ENCODE measurements at places on chromosomes 16 and 17.

DNA sequence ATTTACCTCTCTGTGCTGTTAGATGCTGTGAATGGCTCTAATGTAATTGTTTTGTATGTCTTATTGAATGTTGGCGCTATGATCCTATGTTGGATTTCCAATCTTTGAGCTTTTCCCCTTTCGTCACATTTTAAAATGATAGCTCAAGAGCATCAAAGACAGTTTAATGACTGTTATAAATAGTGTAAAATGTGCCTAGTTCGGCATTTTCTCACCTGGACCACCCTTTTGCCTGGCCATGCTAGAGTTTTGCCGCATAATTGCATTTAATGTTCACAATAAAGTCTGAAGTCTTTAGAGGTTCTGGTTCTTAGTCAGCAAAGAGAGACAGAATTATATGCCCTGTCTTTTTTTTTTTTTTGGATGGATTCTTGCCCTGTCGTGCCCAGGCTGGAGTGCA is 155.2 kb downstream of the SNX29 start:
- H3K36me3 ChIP-seq: peaks cover 11% of the 10 kb centered on the region
- no peak overlapping the region for H3K27ac ChIP-seq
- no peak for DNase-seq
- H3K4me3 ChIP-seq: no peak overlapping the region
- no peaks in the 10 kb centered on the region for H3K4me1 ChIP-seq

DNA sequence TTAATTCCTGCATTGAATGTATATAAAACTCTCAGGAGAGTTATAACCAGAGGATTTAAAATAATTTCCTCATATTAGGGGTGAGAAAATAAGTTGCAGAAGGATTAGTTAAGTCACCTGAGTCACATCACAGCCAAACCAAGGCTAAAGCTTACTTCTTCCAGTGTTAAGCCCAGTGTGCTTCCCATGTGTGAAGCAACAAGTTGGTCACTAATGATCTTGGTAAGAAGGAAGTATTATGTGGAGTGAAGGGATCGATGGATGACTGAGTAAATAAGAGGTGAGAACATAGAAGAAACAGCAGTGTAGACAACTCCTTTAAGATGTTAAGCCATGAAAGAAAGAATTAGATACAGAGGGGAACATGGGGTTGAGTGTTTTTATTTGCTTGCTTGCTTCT is 20.6 kb downstream of the ESRP2 start:
- no peak overlapping the region for H3K4me3 ChIP-seq
- peaks cover 32% of the 10 kb centered on the region for H3K4me1 ChIP-seq
- no peaks in the 10 kb centered on the region for H3K27me3 ChIP-seq
- no peak for DNase-seq

- H3K36me3 ChIP-seq: peaks cover 10% of the 10 kb centered on the region
- peaks cover 20% of the 10 kb centered on the region for H3K4me1 ChIP-seq
- DNase-seq: no peak
- H3K27me3 ChIP-seq: peaks cover 42% of the 10 kb centered on the region
- no peak overlapping the region for H3K27ac ChIP-seq
These were observed 43.2 kb downstream of the RAI1 start for GRCh38 chr17:17724307-17725010.

- no peaks in the 10 kb centered on the region for H3K27me3 ChIP-seq
- peaks cover 35% of the 10 kb centered on the region for H3K4me1 ChIP-seq
- DNase-seq: no peak
- peaks cover 14% of the 10 kb centered on the region for H3K36me3 ChIP-seq
- peak overlapping the region; percentile 93 for H3K27ac ChIP-seq
These were observed 585 bp downstream of the AP1G1 start for GRCh38 chr16:71807905-71808592.

- no peaks in the 10 kb centered on the region for H3K36me3 ChIP-seq
- H3K4me3 ChIP-seq: no peak overlapping the region
- H3K4me1 ChIP-seq: peaks cover 2% of the 10 kb centered on the region
- no peak overlapping the region for H3K27ac ChIP-seq
These were observed 2.9 kb upstream of the SYT17 start for GRCh38 chr16:19165101-19165500.

- DNase-seq: no peak
- no peaks in the 10 kb centered on the region for H3K27me3 ChIP-seq
- no peak overlapping the region for H3K27ac ChIP-seq
- no peaks in the 10 kb centered on the region for H3K4me1 ChIP-seq
- H3K36me3 ChIP-seq: no peaks in the 10 kb centered on the region
These were observed 190.1 kb upstream of the FOXF1 start for GRCh38 chr16:86320237-86320595.

DNA sequence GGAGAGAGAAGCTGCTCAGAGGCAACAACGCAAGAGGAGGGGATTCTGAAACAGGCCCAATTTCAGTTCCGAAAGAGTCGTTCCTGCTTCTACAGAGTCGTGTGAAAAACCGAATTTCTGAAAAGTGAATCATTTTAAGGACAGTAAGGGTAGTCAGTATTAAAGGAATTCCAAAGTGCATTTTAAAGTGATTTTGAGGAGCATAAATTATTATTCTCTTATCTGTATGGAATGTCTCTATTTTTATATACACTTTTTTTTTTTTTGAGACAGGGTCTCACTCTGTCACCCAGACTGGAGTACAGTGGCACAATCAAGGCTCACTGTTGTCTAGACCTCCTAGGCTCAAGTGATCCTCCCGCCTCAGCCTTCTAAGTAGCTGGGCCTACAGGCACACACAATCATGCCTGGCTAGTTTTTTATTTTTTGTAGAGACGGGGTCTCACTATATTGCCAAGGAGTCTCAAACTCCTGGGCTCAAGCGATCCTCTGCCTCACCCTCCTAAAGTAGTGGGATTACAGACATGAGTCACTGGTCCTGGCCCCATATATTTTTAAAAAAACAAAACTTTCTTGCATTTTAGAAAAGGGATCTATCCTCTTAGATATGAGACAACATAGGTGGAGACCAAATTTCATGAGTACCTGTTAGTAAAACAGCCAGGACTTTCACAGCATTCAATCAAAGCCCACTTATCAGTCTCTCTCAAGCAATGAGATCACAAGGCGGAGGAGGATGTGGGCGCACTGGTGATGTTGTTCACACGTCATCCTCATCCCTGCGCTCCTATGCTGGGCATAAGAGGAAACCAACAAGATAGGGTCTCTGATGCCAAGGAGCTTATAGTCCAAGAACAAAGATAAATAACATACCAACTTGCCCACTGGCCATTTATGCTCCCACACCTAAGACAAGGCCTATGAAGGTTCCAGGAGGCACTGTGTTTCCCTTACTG is 53.2 kb downstream of the SMG6 start:
- H3K27ac ChIP-seq: peak overlapping the region; percentile 64
- peak; percentile 50 for DNase-seq
- no peak overlapping the region for H3K4me3 ChIP-seq
- peaks cover 54% of the 10 kb centered on the region for H3K36me3 ChIP-seq
- H3K27me3 ChIP-seq: no peaks in the 10 kb centered on the region
- peaks cover 76% of the 10 kb centered on the region for H3K4me1 ChIP-seq

- H3K27ac ChIP-seq: no peak overlapping the region
- H3K36me3 ChIP-seq: no peaks in the 10 kb centered on the region
- no peaks in the 10 kb centered on the region for H3K27me3 ChIP-seq
These were observed 33.7 kb upstream of the PVALEF start for GRCh38 chr17:81131486-81132196.

GRCh38 chr16:84699147-84699711 is 571 bp upstream of the USP10 start:
- H3K27me3 ChIP-seq: peaks cover 4% of the 10 kb centered on the region
- peak overlapping the region; percentile 97 for H3K4me3 ChIP-seq
- peaks cover 2% of the 10 kb centered on the region for H3K36me3 ChIP-seq

- no peak overlapping the region for H3K27ac ChIP-seq
- DNase-seq: no peak
- no peaks in the 10 kb centered on the region for H3K27me3 ChIP-seq
- no peak overlapping the region for H3K4me3 ChIP-seq
- no peaks in the 10 kb centered on the region for H3K4me1 ChIP-seq
These were observed 393.2 kb downstream of the CDH13 start for GRCh38 chr16:83019963-83020362.

DNA sequence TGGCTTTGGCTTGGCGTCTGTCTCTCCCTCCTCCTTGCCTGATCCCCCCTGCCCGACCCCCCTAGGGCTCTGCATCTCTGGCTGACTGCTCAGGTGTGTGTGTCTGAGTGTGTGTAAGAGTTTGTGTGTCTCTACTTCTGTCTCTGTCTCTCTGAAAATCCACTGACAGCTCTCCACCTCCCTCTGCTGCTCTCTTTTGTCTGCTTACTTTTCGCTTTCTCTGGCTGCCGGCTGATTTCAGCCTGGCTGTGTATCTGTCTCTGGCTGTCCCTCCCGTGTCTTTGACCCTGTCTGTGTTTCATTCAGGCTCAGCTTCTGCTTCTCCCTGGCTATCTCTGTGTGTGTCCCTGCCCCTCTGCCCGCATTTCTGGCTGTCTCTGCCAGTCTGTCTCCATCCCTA is 3.8 kb upstream of the SPEM1 start:
- no peak overlapping the region for H3K27ac ChIP-seq
- no peak overlapping the region for H3K4me3 ChIP-seq
- H3K27me3 ChIP-seq: no peaks in the 10 kb centered on the region
- H3K36me3 ChIP-seq: no peaks in the 10 kb centered on the region
- no peaks in the 10 kb centered on the region for H3K4me1 ChIP-seq
- no peak for DNase-seq

DNA sequence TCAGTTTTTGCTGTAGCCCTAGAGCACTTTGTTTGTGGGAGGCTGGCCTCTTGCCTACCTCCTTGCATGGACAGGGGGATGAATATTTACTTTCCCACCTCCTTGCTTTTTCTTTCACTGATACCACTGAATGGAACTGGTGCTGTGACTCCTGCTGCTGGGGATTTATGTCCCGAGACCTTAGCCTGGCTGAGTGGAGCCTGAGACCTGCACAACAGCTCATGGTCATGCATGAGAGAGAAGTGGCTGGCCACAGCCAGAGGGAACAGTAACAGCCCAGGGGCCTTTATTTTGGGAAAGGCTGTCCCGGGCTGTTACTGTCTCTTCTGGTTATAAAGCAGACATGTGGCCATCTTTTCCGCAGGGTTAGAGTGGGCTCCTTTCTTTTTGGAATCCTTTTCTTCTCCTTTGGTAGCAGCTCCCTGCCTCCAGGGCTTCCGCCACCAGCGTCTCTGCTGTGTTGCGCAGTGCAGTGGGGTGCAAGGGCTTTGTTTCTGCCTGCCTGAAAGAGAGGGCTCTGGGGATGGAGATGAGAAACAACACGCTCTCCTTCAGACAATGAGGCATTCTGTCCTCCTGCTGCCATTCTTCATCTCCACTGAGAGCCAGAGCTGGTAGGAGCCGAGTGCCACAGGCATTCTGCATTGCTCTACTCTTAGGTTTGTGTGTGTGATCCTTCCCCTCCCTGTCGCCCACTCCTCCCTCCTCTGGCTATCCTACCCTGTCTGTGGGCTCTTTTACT is 14.5 kb downstream of the SNX11 start:
- H3K27me3 ChIP-seq: no peaks in the 10 kb centered on the region
- no peak overlapping the region for H3K4me3 ChIP-seq
- H3K27ac ChIP-seq: no peak overlapping the region

GRCh38 chr17:74305865-74306654 is 20.0 kb upstream of the KIF19 start:
- H3K4me3 ChIP-seq: no peak overlapping the region
- peak; percentile 40 for DNase-seq
- H3K4me1 ChIP-seq: peaks cover 30% of the 10 kb centered on the region
- peaks cover 4% of the 10 kb centered on the region for H3K27me3 ChIP-seq

GRCh38 chr16:77989846-77990245 is 32.5 kb upstream of the CLEC3A start:
- no peak for DNase-seq
- H3K4me1 ChIP-seq: no peaks in the 10 kb centered on the region
- H3K27me3 ChIP-seq: peaks cover 5% of the 10 kb centered on the region
- H3K36me3 ChIP-seq: no peaks in the 10 kb centered on the region
- H3K4me3 ChIP-seq: no peak overlapping the region

DNA sequence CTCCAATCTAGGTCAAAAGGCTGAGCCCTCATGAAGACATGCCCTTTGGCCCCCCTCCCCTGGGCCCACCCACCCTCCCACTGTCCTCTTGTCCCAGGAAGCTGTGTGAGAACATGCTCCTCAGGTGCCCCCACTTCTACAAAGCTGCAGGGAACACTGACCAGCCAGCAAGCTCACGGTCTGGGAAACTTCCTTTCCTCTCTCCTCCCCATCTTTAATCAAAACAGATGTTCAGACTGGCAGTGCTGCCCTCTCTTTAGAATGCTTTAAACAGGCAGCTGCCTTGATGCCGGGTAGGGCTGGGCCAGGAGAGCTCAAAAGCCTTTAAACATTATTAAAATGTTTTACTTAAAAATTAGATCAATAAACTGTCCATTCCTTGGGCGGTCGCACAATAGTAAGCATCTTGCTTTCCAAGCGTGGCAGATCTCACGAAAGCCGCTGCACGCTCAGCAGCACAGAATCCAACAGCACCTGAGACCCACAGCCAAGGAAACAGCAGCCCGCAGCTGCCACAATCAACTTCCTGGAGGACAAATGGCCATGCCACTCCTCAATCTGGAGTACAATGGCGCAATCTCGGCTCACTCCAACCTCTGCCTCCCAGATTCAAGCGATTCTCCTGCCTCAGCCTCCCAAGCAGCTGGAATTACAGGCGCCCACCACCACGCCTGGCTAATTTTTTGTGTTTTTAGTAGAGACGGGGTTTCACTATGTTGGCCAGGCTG is 399.2 kb downstream of the SLC39A11 start:
- no peak overlapping the region for H3K27ac ChIP-seq
- DNase-seq: no peak
- peaks cover 10% of the 10 kb centered on the region for H3K4me1 ChIP-seq
- no peaks in the 10 kb centered on the region for H3K27me3 ChIP-seq
- H3K36me3 ChIP-seq: no peaks in the 10 kb centered on the region

Measured in activated CD4-positive, alpha-beta memory T cell treated with anti-CD3 and anti-CD28 coated beads, Interleukin-2, amount 10 ng/mL, durations not matched to agents 7 days and 5 days (primary cell).